ENCODE measurements at places on chromosomes 13 and 19.
A peak's percentile ranks its signal among the peaks of the same experiment; 100 is the strongest.

DNA sequence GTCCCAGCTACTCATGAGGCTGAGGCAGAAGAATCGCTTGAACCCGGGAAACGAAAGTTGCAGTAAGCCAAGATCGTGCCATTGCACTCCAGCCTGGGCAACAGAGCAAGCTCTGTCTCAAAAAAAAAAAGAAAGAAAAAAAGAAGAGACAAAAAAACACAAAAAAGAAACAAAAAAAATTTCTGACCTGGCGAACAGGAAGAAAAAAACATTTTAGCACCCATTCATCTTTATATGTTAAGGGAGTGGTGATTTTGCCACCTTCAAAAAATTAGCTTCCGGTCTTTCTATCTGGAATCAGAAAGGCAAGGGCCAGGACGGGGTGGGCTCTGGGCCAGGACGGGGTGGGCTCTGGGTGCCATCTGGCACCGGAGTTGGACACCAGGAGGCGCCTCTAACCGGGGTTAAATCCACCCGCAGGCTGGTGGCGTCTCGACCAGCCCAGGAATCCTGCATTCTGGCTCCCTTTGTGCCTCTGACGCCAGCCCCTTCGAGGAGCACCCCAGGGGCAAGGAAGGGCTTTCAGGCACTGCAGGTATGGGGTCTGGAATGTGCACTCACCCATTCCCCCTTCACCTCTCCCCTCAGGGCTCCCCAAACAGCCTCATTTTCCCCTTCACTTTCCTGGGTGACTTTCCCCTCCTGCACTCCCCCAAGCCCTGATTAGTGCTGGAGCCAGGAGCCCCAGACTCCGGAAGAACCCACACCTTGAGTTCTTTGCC is 10.4 kb upstream of the ZSWIM4 start:
- peak; percentile 48 for DNase-seq

DNA sequence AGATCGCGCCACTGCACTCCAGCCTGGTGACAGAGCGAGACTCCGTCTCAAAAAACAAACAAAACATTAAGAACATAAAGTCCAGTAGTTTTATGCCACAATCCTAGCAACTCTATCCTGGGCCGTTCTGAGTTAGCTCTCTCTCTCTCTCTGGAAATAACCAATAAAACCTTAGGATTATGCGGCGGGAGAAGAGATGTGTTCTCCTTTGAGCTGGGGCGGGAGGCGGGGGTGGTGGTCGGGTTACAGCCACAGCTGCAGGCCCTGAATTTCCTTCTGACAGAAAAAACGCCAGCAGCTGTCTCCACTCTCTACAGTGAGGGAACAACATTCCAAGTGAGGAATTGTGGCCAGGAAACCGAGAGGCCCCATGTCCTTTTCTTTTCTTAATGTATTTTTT is 9.1 kb upstream of the PNMA8A start:
- no peak for DNase-seq

- no peak for DNase-seq
These were observed 73.5 kb upstream of the IRS2 start for GRCh38 chr13:109859898-109860297.

GRCh38 chr13:86051134-86052103 is 252.2 kb upstream of the SLITRK6 start:
- peak; percentile 66 for DNase-seq

- no peak for DNase-seq
These were observed 7.6 kb upstream of the IPO5 start for GRCh38 chr13:97945792-97946419.

GRCh38 chr13:113430378-113431110 is 22.7 kb downstream of the ADPRHL1 start:
- no peak for DNase-seq

- peak; percentile 25 for DNase-seq
These were observed 843 bp downstream of the MEX3D start for GRCh38 chr19:1567116-1567847.

DNA sequence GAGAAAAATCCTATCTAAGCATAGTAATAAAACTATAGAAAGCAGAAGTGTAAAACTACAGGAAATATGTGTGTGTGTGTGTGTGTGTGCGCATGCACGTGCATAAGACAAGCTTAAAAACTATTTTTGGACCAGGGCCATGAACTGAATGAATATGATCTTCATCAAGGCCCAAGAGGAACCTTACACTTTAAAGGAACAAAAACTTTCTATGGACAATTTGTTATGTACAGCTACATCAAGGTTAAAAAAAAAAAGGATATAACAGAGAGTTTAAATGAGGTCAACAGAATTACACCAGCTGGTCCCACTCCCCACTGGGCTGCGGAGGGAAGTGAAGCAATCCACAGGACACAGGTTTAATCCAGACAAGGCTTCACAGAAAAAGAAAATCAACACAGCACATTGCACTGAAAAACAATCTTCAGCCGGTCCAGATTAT is 151.1 kb downstream of the LHFPL6 start:
- DNase-seq, result peak; percentile 46

DNA sequence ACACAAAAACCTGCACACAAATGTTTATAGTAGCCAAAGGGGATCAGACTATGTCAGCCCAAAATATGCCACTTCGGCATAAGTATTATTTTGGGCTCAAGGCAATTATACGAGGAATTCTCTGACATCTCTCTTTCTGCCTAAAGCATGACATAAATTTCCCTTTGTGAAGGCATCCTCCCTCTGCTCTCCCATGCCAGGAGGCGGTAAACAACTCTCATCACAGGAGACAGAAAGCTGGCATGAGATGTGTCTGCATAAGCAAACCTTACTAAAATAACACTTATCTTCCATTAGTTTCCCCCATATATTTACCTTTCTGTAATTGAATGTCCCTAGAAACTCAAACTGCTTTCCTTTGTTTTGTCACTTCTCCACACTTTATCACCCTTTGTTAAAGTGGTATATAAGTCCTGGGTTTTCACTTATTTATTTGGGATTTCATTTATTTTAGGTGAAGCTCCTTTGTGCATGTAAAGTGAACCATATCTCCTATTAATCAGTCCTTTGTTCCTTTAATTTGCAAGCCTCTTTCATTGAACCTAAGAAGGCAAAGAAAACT is 68.3 kb downstream of the LACC1 start:
- DNase-seq, result no peak

- DNase-seq, result no peak
These were observed 45.9 kb downstream of the SPTBN4 start for GRCh38 chr19:40512473-40513344.

All from NCI-H2081 (cell line).